ENCODE measurements at places on chromosomes 6 and 20.

DNA sequence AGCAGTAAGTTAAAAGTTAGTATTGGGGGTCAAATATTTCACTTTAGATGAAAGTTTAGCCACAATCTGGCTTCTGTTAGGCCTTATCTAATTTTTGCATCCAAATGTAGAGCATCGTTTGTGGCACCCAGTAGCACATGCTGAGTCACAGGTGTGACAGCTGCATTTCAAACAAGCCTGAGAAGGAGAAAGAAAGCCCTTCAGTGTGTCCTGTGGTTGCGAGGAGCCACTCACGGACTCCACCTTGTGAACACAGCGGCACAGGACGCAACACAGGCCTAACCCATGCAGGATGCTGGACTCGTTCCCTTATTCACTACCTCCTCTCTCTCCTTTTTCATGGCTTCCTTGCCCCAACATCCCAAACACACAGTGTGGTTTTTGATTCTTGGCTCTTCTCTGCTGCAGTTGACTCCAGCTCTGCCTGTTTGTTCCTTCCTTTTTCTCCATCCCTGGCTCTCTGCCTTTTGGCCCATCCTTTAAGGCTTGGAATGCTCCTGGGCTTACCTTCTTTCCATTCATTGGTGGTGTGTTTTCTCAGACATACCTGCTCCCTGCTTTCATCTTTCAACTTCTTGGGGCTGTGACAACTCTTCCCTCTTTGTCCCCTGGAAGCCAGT lies 124.2 kb downstream of the SLC16A10 start:
- H3K36me3 ChIP-seq: peaks cover 4% of the 10 kb centered on the region
- H3K4me1 ChIP-seq: no peaks in the 10 kb centered on the region
- H3K4me3 ChIP-seq: no peak overlapping the region
- no peak overlapping the region for H3K27ac ChIP-seq

GRCh38 chr6:154170106-154170505 lies 131.1 kb downstream of the OPRM1 start:
- no peaks in the 10 kb centered on the region for H3K27me3 ChIP-seq
- H3K36me3 ChIP-seq: peaks cover 58% of the 10 kb centered on the region
- H3K27ac ChIP-seq: no peak overlapping the region
- peaks cover 12% of the 10 kb centered on the region for H3K4me1 ChIP-seq

DNA sequence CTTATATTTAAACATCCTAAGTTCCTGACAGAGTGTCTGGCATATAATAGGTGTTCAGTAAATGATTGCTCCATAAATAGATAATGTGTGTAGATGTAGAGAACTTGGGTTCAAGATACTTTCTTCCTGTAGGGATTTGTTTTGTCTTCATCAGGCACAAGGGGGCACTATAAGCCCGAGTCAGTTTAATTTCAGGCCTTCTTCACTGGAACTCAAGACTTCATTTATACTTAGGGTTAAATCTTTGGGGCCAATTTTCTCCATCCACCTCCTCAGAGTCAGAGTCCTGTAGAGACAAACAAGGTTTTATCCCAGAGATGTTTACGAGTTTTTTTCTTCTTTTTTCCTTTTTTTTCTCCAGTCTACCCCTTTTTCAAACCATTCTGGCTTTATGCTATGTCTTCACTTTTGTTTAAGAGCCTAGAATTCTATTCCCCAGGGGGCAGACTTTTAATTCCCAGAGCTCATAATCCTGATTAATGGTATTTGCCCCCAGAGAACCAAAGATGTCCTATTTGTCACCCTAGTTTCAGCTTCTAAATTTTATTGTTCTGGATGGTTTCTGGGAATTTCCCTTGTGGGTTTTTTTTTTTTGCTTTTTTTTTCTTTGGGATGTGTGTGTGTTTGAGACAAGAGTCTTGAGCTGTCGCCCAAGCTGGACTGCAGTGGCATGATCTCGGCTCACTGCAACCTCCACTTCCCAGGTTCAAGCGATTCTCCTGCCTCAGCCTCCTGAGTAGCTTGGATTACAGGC lies 88.4 kb downstream of the HFE start:
- H3K4me3 ChIP-seq: no peak overlapping the region
- H3K4me1 ChIP-seq: peaks cover 31% of the 10 kb centered on the region
- DNase-seq: peak; percentile 89
- no peak overlapping the region for H3K27ac ChIP-seq
- no peaks in the 10 kb centered on the region for H3K27me3 ChIP-seq

- no peaks in the 10 kb centered on the region for H3K27me3 ChIP-seq
- no peaks in the 10 kb centered on the region for H3K4me1 ChIP-seq
- DNase-seq: no peak
- no peak overlapping the region for H3K27ac ChIP-seq
- peaks cover 4% of the 10 kb centered on the region for H3K36me3 ChIP-seq
Observed at GRCh38 chr6:143802833-143803565, 40.1 kb upstream of the LTV1 start.

DNA sequence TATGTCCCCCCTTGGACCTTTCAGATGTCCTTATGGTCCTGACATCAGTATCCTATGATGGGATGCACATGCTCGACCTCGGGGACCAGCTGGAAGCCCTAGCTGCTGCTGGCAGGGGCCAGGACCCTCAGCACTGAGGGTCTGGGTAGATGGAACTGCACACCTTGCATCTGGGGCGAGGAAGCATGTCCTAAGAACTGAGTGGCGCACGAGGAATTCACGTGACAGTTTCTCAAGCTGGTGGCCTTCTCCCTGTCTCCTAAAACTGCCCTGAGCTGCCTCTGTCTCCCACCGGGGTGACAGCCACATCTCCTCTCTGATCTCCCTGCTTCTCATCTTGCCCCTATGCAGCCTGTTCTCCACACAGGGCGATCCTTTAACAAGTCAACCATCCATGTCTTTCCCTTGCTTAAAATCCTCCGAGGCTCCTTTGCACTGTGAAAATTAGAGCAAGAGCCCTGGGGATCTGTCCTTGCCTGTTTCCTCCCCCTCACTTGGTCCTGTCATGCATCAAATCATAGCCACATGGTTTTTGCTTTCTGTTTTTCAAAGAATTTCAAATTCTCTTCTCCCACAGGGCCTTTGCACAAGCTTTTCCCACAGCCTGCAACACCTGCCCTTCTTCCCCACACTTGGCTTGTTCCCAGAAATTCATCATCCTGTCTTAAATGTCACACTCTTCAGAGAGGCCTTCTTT lies 107.7 kb downstream of the CDH26 start:
- peaks cover 10% of the 10 kb centered on the region for H3K4me1 ChIP-seq
- no peaks in the 10 kb centered on the region for H3K27me3 ChIP-seq
- H3K4me3 ChIP-seq: no peak overlapping the region
- peaks cover 6% of the 10 kb centered on the region for H3K36me3 ChIP-seq
- no peak overlapping the region for H3K27ac ChIP-seq

- H3K27ac ChIP-seq: no peak overlapping the region
- peak overlapping the region; percentile 57 for H3K4me3 ChIP-seq
- H3K27me3 ChIP-seq: no peaks in the 10 kb centered on the region
- peaks cover 11% of the 10 kb centered on the region for H3K4me1 ChIP-seq
Observed at GRCh38 chr6:3208775-3209113, 18.7 kb downstream of the TUBB2B start.

GRCh38 chr6:169171951-169172350 lies 81.7 kb downstream of the THBS2 start:
- H3K27me3 ChIP-seq: no peaks in the 10 kb centered on the region
- H3K27ac ChIP-seq: no peak overlapping the region
- no peak overlapping the region for H3K4me3 ChIP-seq
- no peaks in the 10 kb centered on the region for H3K36me3 ChIP-seq

Data from CD4-positive, CD25-positive, alpha-beta regulatory T cell (primary cell).